Stimulated activated CD4-positive, alpha-beta T cell treated with anti-CD3 and anti-CD28 coated beads, Interleukin-1b, Interleukin-23, amount 100 ng/mL, for 1 hour (primary cell): ENCODE measurements at places on chromosomes 1 and 21.

DNA sequence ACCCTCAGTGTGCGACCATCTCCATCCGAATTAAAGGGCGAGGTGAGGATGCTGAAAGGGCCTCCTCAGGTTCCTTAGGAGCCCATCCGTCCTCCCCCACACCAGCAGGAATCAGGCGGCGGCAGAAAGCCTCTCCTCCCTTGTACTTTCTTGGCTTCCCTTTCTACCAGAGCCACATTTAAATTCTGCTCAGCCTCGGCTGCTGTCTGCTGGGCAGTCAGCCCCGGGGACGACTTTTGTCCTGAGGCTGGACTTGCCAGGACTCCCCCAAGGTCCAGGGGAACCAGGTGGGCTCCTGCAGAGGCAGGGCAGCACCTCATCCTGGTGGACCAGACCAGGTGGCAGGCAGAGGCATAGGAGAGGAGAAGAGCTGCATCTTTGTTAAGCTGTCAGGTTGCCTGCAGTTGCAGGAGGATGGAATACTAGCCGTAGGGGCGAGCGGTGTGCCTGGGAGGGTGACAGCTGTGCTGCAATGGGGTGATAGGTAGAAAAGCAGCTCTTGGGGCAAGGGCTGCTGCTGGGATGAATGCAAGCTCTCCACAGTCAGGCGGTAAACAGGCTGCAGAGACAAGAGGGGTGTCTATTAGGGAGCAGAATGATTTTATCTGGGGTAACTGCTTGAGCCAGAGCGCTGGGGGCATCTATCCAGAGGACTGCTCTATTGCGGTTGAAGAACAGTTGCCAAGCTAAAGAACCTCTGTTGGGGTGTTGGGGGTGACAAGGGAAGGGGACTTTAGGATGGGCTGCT lies 46.2 kb upstream of the WASF2 start:
- no peak for DNase-seq

DNA sequence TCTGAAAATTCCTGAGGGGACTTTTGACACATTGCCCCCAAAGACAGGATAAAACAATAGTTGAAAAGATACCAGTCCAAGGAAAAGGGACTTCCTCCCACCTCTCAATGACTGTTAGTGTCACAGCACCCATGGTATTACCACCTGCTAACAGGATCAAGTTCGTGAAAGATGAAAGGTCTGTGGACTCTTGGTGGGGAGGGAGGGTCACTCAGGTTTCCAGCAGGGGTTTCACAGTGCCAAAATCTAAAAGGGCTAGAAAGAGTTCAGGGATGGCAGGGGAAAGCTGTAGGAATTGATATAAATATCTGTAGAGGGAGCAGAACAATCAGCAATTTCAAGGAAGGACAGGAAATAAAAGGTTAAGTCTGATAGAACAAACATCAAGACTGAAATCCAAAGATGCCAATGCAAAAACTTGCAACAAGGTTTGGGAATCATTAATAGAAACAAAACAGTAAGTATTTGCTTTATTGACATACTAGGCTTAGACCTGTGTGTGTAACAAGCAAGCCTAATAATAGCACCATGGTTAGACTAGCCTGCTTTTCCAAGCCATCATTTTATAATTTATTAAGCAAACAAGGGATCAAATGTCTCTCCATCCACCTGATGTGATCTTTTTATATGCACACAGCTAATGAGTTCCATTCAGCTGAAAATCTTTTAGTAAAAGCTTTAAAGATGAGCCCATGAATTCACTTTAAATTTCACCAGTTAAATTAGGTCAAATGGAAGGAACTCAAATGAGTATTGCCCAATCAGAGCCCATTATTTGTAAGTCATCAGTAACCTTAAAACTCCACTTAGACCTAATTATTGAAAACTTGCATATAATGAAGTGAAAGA lies 3.7 kb downstream of the MCL1 start:
- no peak for DNase-seq

GRCh38 chr1:156494309-156494895 lies 6.2 kb downstream of the MEF2D start:
- no peak for DNase-seq

- DNase-seq: no peak
These were observed 7.6 kb downstream of the ZNF683 start for GRCh38 chr1:26364956-26365355.

GRCh38 chr1:172421974-172422604 lies 1.6 kb downstream of the C1orf105 start:
- DNase-seq: no peak

DNA sequence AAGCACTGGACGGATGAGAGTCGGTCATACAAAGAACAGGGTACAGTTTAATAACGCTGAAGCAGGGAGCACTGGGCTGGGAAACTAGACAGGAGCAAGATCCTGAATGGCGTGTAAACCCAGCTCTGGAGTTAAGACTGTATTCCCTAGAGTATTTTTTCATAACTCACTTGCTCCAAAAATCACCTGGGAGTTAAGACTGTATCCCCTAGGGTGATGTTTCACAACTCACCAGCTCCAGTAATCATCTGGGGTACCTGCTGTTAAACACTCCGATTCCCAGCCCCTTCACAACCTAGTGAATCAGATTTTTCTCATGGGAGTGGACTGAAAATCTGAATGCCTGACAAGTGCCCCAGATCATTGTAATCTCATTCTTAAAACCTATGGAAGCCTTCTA lies 123.2 kb downstream of the MAB21L3 start:
- DNase-seq: no peak

GRCh38 chr1:152926091-152926490 lies 17.7 kb downstream of the IVL start:
- no peak for DNase-seq

DNA sequence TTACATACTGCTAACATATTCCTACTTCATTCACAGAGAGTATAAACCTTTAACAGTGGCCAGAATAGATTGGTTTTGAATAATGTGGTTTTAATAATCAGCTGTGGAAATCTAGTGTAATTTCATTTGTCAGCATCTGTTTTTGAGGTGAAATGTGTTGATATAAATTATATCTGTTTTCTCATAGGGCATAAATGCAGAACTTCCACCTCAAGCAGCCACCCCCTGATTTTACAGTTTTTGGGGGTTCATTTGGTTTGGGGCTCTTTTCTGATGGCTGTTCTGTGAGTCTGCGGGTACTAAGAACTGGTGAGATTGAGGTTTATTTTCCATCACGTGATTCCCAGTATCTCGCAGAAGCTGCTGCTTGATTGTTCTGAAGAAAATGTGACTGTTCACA lies 23.2 kb downstream of the EDARADD start:
- no peak for DNase-seq

DNA sequence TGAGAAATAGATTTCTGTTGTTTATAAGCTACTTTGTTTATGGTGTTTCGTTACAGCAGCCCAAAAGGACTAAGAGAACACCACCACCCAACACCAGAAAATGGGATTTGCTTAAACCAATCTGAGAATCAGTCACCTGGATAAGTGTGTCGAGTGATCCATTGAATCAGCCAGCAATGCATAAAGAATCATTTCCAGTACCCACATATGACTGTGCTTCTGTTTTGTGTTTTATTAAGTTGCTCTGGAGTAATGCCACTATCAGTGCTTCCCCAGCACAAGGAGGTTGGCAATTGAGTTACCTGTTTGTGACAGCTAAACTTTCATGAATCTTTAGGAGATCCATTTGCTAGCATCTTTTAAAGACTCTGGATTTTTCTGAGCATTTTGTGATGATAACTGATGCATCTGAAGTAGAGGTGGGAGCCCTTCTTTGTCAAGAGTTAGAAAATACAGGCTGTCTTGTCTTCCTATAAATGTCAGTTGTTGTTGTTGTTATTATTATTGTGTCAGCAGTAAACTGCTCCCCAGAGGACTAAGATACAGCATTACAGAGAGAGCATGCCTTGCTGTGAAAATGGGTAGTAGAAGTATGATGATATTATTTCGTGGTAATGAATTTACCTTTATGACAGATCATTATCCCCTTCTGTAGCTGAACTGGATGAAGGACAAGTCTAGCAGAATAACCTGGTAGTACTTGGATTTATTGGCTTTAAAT lies 225.2 kb downstream of the NFIA start:
- DNase-seq: no peak

GRCh38 chr21:43600642-43601402 lies 58.5 kb downstream of the HSF2BP start:
- no peak for DNase-seq

GRCh38 chr1:92993581-92993980 lies 32.3 kb upstream of the DIPK1A start:
- DNase-seq: no peak

DNA sequence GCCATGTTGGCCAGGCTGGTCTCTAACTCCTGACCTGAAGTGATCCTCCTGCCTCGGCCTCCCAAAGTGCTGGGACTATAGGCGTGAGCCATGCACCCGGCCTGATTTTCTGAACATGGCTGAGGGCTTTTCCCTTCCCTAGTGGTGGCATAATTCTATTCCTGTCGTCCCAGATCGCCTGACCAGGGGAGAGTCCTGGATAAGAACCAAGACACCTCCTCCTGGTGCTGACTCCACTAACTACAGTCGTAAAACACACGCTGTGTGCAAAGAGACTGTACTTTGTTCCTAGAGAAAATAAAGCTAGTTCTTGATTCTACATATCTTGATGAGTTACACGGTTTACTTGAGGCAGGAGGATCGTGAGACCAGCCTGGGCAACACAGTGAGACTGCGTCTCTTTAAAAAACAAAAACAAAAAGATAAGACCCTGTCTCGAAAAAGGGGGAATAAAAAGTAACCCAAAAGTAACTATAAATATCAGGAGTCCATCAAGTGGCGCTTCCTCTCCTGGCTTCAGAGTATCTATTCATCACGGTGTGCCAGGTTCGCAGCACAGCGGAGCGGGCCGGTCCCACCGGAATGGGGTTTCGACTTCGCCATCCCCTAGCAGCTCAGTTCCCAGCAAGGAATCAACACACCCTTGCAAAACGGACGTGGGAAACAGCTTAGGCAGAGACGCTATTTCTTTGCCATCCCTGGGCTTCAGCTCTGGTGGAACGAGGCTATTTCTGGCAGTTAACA lies 973 bp downstream of the SDF4 start:
- DNase-seq: no peak

DNA sequence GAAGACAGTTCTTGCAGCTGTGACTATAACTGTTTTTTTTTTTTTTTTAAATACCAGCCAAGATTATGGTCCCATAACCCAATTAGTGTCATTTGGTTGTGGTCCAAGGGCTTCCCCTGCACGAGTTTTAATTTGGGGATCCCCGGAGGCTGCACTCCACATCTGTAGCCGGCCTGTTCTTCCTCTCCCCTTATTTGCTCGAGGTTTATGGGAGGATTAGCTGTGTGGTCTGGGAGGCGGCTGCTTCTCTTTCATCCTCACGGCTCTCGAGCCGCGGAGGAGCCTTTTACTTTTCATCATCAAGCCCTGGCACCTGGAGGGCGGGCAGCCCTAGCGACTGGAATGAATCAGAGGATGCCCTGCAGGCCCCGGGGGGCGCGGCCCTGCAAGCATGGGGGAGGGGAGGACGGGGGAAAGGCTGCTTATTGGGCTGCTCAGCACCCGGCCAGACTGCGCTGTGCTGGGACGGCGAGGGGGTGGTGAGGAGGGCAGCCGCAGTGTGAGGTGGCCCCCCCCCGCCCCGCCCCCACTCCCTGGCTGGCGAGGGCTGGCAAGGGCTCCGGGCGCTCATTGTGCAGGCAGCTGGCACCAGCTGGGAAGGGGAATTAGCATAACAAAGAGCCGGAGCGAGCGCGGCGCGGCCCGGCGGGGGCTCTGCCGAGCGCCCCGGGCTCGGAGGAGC lies 18.5 kb downstream of the SERTAD4 start:
- no peak for DNase-seq

DNA sequence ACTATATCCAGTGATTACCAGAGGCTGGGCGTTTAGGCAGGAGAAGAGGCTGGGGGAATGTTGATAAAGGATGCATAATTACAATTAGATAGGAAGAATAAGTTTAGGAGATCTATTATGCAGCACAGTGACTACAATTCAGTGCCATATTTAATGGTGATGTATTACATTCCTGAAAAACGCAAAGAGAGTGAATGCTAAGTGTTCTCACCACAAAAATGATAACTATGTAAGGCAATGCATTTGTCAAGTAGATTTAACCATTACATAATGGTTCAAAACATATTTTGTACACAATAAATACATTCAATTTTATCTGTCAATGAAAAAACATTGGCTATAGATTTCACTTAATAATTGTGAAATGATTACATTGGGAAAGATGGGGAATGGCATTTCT lies 548.9 kb downstream of the NUF2 start:
- DNase-seq: no peak

DNA sequence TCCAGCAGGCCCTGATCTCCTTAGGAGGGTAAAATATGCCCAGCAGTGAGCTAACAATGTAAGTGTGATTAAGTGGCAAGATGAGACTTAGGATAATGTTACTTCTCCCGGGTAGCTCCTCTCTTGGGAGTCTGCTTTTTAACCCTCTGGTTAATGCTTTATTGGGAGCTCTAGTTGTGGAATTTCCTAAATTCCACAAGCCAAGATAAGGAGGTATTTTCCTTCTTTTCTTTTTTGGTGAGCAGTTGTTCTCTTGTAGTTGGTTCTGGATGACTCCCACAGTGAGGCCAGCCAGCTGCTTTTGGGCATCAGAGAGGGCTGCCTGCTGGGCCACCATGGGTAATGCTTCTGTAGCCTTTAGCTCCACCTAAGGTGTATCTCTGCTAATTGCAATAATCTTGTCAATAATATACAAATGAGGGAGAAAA lies 19.3 kb downstream of the C1orf52 start:
- DNase-seq: no peak

DNA sequence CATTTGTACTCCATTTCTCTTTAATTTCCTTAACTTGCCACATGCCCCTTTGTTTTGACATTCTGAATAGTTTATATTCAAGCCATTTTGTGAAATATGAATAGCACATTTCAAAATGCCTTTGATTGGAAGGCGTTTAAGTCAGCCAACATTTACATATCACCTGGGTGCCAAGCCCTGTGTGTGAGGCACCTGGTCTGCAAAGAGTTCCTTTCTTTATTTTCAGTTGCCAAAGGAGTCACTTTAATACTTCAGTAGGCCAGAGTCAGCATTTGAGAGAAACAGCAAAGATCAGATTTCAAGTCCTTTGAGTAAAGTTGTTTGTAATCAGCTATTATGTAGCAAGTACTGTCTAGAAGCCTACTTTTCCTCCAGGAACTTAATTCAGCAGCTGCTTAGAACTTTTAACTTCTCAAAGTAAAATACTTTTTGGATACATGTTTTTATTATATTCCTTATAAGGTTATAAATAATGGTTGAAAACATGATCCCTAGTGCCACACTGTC lies 70.8 kb downstream of the DTL start:
- DNase-seq: no peak

DNA sequence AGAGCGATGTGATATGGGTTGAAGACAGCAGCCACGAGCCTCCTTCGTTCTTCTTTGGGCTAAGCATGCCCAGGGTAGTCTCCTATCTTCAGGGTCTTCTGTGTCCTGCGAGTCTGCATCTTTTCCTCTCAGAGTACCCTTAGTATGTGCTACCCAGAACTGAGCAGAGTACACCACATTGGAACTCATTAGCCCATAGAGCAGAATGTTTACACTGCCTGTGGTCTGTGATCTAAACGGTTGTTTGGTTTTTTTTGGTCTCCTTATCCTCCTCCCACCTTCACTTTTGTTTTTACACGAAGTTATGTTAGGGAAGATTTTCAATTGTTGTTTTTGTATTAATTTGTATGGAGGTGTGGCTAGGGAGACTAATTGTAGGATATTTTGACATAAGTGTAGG lies 126.4 kb downstream of the NEK7 start:
- DNase-seq: no peak

- DNase-seq: no peak
These were observed 36.5 kb upstream of the CD5L start for GRCh38 chr1:157878059-157878458.
